ENCODE measurements at places on chromosomes 1 and 21.
A peak's percentile ranks its signal among the peaks of the same experiment; 100 is the strongest.

DNA sequence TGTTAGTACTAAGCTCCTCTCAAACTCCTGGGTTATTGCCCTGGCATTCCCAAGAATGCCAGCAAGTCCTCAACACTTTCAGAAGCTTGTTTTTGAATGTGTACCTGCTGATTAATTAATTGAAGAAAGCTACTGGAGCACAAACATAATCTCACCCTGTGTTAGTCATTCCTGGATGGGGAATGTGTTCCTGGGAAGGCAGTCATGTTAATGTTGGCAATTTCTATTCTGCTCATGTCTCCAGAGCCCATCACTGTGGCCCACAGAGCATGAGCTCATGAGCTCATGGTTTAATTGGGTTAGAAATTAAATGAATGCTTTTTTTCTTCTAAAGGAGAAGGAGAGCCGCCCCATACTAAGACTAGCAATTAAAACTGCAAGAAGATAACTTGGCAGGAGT lies 31.9 kb upstream of the KCNA3 start:
- no peak for DNase-seq

DNA sequence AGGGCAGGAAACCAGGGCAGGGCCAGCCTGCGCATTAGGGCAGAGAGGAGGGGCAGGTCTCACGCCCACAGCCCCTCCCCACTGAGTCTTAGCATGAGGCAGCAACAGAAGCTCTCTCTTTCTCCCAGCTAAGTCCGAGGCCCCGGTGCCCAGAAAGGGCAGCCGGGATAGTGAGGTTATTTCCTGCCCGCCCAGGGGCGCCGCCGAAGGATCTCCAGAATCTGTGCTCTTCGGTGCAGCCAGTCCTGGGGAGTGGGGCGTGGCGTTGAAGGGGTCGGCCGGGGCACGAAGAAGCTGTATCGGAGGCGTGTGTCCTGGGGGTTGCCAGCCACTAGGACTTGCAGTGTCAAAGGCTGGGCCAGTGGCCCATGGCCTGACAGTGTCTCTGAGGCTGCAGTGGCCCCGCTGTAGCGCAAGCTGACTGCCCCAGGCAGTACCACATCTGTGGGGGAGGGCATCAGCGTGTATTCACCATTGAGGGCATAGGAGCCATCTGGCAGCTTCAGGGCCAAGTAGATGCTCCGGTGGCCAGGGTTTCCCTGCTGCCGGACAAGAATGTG lies 7.8 kb downstream of the ADAMTS4 start:
- no peak for DNase-seq

GRCh38 chr1:98205291-98206017 lies 284.6 kb upstream of the DPYD start:
- no peak for DNase-seq

GRCh38 chr1:183246436-183246835 lies 60.4 kb downstream of the LAMC2 start:
- DNase-seq = no peak

DNA sequence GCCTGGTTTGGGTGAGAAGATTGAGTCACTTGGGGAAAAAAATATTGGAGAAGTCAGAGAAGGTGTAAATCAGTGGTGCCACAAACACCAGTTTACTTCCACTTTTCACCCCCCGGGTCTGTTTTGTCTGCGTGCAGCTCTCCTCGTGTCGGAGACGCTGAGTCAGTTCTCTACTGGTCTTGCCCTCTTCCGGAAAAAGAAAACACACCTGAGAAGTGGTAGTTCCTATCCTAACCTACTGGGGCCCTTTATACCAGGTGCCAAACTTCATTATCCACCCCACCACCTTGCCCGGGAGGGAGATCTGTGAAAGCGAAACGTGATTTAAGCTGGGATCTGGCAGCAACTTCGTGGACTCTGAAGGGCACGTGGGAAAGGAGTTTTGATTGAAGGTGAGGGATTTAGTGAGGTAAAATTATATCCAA lies 855 bp upstream of the IVNS1ABP start:
- DNase-seq = peak; percentile 59

GRCh38 chr1:27011058-27011764 lies 1.4 kb downstream of the TENT5B start:
- no peak for DNase-seq

- no peak for DNase-seq
These were observed 58.7 kb upstream of the ZC3H12A start for GRCh38 chr1:37415611-37416244.

DNA sequence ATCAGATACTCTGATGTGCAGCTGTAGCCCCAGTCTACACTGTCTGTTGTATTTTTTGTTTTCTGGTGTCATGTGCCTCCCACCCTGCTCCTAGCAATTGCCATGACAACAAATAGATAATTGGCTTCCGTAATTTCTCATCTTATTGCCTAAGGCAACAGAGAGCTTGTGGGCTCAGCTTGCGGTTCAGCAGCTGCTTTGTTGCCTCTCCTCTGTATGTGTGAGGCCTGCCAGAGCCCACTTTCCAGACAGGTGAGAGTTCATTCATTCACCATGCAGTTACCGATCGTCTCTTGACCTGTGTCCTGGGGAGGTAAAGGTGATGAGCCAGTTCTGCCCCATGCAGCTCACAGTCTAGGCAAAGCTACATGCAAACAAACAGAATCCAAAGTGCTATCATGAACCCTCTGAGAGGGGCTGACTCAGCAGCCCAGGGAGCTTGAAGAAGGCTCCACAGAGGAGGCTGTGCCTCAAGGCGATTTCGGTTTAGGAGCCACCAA lies 11.9 kb downstream of the LGALS8 start:
- DNase-seq = no peak

DNA sequence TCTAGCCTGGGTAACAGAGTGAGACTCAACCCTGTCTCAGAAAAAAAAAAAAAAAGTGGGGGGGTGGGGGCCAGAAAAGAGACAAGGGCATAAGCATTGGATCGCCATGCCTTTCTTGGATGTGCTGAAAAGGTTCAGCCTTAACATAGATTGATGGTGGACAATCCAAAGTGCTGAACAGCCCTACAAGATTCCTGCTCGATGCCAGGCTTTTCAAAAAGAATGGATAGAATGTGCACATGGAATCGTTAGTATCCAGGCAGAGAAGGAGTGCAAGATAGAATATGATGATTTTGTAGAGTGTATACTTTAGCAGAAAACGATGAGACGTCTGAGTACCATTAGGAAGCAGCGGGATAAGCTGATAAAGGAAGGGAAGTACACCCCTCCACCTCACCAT lies 10.9 kb upstream of the COA7 start:
- no peak for DNase-seq

DNA sequence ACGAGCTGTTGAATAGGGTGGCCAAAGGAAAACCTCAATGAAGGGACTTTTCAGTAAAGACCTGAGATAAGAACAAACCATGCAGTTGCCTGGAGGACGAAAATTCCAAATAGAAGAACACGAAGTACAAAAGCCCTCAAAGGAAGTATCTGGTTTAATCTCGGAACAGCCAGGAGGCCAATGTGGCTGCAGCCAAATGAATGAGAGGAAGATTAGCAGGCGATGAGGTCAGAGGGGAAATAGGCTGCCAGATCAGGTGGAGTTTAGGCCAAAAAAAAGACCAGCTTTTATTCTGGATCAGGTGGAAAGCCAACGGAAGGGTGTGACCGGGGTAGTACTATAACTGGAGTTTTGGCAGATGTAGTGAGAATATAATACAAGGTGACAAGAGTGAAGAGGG lies 43.7 kb downstream of the SRSF11 start:
- DNase-seq = no peak

DNA sequence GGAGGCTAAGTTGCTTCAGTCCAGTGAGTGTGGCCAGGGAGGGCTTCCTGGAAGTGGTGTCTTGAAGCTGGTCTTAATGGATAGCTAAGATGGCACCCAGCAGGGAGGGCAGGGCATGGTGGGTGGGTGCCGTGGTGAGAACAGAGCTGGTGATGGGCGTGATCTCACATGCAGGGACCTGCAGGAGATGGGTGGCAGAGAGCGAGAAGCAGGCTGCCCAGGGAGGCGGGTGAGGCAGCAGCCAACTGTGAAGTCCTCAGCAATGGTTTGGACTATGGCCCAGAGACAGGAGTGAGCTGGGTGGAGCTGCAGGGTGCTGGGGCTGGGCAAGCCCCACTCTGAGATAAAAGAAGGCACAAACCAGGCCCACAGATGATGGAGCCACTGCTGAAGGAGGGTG lies 50.7 kb downstream of the UMODL1 start:
- no peak for DNase-seq

DNA sequence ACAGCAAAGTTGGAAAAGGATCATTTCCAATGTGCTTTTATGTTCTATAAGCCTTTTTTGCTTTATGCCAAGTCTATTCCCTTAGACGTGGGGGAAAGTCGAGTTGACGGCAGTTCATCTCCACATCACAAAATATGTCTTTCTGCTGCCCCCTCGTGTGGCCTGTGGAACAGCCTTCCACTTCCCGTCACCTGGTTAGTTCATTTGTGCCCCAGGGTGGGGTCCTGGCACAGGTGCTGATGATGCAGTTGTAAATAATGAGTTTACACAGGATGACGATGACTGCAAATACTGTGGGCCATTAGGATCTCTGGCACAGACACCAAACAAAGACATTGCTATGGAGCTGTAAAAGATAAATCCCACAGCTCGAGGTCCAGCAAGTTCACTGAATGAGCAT lies 10.0 kb upstream of the OTUD3 start:
- no peak for DNase-seq

GRCh38 chr1:114111731-114112641 lies 41.7 kb downstream of the SYT6 start:
- DNase-seq = no peak

DNA sequence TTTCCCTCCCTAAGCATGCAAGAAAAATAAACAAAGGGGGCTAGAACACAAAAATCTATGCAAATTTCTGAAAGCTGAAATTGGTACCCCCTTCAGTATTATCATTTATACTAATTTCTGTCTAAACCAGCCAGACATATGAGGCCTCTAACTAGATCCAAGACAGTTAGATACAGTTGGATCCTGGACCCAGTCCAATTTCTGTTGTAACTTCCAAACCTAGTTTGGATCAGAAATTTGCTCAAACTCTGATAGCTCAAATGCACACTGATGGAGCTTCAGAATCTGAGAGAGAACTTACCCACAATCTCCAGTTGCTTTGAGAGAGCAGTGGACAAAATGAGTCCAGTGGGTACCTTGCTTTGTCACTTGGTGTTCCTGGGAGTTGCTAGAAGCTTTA lies 11.9 kb downstream of the CEP350 start:
- no peak for DNase-seq

DNA sequence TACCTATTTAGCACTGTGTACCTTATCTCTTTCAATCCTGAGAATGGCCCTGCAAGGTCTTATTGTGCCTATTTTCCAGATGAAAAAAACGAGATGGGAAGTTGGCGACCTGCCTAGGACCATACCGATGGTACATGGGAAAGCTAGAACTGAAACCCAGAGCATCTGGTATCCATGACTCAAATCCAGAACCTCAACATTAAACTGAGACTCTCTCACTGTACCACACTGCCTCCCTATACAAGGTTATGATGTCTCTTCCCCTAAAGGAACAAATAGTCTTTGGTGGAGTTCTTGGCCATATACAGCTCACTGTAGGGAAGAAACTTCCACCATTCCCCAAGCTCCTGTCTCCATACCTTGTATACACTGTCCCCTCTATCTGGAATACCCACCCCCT lies 110.7 kb downstream of the TNR start:
- DNase-seq = no peak

DNA sequence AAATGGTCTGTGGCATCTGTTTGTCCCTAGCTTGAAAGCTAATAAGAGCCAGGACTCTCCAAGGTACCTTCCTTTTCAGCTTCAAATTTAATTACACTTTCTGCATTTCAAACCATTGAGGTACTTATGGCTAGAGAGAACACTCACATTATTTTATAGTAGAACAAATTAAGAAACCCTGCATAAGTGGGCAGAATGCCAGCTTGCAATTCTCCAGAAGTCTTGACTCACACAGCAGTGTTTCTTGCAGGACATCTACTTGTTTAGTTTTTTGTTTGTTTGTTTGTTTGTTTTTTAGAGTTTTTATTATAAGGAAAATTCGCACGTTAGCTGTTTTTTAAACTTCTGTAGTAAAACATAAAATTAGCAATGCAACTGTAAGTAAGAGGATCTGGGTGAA lies 397.2 kb downstream of the NEGR1 start:
- DNase-seq = no peak

DNA sequence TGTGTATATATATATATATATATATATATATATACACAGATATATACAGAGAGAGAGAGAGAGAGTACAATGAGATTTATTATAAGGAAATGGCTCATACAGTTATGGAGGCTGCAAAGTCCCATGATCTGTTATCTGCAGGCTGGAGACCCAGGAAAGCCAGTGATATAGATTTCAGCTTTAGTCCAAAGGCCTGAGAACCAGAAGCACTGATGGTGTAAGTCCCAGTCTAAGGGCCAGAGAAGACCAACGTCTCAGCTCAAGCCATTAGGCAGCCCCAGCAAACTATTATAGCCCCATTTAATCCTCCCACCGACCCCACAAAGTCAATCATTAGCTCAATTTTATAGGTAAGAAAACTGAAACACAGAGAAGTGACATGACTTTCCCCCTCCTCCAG lies 35.0 kb upstream of the HPDL start:
- DNase-seq = no peak

GRCh38 chr1:246794828-246795671 lies 70.8 kb downstream of the SCCPDH start:
- no peak for DNase-seq

GRCh38 chr1:106564192-106564591 lies 492.3 kb upstream of the PRMT6 start:
- no peak for DNase-seq

DNA sequence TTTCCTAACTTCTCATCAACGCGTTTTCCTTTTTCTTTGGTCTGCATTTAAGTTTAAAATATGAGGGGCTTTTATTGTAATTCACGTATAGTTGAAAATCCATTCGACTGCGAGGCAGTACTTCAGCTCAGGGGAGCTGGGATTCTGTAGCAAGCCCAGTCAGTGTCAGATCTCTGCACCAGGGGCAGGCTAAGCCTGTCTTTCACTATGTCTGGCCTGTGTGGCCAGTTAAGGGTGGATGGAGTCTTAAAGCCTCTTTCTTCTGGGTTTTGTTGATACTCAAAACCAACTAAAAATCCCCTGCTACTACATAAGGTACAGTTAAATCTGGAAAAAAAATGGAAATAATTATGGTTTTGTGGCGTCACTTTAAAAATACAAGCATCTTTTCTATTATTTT lies 124.7 kb downstream of the TYW3 start:
- DNase-seq = no peak

DNA sequence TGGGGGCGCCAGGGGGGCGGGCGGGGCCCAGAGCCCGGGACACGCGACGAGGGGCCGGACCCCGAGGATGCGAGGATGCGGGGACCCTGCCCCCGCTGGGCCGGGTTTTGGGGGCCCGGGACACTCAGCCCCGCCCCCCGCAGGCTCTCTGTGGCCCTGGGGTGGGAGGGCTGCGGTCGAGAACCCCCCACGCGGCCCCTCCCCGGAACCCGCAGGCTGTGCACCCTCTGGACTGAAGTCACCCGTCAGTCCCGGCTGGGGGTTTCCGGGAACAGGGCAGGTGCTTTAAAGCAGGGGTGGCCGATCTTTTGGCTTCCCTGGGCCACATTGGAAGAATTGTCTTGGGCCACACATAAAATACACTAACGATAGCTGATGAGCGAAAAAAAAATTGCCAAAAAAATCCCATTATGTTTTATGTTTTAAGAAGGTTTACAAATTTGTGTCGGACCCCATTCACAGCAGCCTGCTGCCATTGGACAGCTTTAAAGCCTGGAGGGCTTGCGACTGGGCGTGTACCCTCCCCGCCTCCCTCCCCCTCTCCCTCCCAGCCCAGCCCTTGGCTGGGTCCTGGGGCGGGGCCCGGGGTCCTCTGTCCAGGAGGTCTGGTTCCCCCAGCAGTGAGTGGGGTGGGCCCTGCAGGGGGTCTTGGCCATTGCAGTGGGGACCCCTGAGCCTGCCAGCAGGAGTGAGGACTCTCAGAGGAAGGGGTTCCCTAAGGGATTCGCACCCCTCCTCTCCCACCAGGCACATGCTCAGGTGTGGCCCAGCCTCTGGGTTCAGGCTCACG lies 21.6 kb upstream of the C1orf159 start:
- DNase-seq = peak; percentile 76
